ENCODE measurements at places on chromosomes 5 and 9. TPM values are rescaled to one million over a fixed set of nuclear protein-coding genes. Genes with fewer than 3 reads are reported as not detected.

DNA sequence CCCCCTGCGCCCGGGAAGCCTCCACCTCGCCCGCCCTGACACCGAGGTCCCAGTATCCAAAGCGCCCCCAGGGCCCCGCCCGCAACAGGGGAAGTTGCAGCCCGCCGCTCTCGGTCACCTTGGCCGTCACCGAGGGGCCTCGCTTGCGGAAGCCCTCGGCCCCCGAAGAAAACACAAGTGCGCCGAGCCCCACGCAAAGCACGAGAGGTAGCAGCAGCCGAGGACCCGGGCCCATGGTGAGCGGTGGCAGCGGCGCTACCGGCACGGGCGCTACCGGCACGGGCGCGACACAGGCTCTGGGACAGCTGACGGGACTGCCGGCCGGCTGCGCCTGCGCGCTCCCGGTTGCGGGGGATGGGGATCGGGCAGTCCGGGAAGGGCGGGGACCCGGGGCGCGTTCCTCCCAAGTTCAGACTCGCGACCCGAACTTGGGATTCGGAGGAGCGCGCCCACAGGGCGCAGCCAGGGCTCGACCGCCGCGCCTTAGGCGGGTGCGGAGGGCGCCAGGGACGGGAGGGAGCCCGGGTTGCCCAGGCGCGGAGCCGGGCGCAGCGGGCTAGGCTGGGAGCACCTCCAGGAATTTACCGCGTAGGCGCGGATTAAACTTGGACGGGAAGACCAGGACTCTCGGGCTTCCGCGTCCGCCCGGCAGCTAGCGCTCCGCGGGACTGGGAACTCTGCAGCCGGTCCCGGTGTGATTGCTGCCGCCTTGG, at the start of gene PPIC:
PPIC (minus strand) TSS at position 335 of the 713 bp plus-strand sequence; CDS start at position 235, 100 bp downstream.
- peaks cover 51% of the 10 kb centered on the region for H3K4me1 ChIP-seq
- no peaks in the 10 kb centered on the region for H3K36me3 ChIP-seq
- H3K27me3 ChIP-seq = no peaks in the 10 kb centered on the region
- H3K27ac ChIP-seq = peak within 1 kb of the TSS; percentile 95
- peak; percentile 93 for DNase-seq

GRCh38 chr5:10111571-10111970, 138.1 kb downstream of the ATPSCKMT start:
- no peak overlapping the region for H3K4me3 ChIP-seq
- no peaks in the 10 kb centered on the region for H3K27me3 ChIP-seq
- no peaks in the 10 kb centered on the region for H3K4me1 ChIP-seq
- no peak for DNase-seq
- no peak overlapping the region for H3K27ac ChIP-seq

DNA sequence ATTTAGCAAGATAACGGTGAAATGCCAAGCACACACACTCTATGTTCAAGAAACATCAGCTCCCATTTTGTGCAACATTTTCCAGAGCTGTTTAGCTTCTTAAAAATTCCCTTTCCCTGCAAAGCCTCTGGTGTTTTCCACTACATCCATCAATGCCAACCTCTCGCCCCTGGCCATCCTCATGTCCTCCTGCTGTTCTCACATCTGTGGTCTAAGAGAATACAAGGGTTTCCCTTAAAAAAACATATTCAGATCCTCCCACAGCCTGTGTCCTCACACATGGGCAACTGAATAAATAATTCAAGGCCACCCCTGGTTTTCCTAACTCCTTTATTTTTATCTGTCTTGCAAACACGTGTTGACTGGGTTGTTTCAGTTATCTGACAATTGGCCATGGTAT, 70.3 kb downstream of the PAPPA start:
- no peak overlapping the region for H3K27ac ChIP-seq
- no peak overlapping the region for H3K4me3 ChIP-seq
- H3K36me3 ChIP-seq = peaks cover 6% of the 10 kb centered on the region
- H3K27me3 ChIP-seq = no peaks in the 10 kb centered on the region

- DNase-seq = no peak
- no peak overlapping the region for H3K4me3 ChIP-seq
- no peaks in the 10 kb centered on the region for H3K4me1 ChIP-seq
- H3K36me3 ChIP-seq = no peaks in the 10 kb centered on the region
These were observed 180.6 kb downstream of the HSPA4 start for GRCh38 chr5:133232435-133232834.

The HK3 gene
- 4.5 TPM for total RNA-seq

The HMGXB3 gene
- 16.0 TPM for total RNA-seq

The GPX8 gene
- total RNA-seq = 6.2 TPM

DNA sequence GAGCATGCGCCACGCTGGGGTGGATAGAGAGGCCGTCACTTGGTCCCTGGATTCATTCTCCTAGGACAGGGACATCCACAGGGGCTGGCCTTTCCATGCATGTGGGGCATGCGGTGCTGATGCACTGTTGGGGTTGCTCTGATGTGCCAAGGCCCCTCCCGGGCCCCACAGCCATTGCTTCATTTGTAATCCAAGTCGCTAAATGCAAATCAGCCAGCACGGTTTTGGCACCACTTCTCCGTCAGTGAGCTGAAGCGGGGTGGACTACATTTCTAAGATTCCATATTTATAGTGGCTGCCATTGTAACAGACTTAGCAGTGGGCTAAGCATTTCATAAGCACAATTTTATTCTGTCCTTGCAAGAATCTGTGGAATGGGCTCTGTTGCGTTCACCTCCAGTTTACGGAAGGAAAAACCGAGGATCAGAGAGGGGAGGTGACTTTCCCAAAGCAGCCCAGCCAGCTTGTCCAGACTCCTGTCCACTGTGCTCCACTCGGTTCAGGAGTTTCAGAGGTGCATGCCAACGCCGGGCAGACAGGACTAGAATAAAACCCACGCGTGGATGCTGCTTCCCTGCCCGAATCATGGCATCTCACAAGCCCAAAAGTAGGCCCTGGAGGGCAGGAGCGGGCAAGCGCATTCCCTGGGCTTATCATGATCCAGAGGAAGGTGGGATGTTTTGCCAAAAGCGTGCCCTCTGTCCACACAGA, 102.6 kb upstream of the COL5A1 start:
- H3K4me3 ChIP-seq = no peak overlapping the region
- no peaks in the 10 kb centered on the region for H3K4me1 ChIP-seq
- peak overlapping the region; percentile 50 for H3K27ac ChIP-seq
- no peaks in the 10 kb centered on the region for H3K36me3 ChIP-seq

DNA sequence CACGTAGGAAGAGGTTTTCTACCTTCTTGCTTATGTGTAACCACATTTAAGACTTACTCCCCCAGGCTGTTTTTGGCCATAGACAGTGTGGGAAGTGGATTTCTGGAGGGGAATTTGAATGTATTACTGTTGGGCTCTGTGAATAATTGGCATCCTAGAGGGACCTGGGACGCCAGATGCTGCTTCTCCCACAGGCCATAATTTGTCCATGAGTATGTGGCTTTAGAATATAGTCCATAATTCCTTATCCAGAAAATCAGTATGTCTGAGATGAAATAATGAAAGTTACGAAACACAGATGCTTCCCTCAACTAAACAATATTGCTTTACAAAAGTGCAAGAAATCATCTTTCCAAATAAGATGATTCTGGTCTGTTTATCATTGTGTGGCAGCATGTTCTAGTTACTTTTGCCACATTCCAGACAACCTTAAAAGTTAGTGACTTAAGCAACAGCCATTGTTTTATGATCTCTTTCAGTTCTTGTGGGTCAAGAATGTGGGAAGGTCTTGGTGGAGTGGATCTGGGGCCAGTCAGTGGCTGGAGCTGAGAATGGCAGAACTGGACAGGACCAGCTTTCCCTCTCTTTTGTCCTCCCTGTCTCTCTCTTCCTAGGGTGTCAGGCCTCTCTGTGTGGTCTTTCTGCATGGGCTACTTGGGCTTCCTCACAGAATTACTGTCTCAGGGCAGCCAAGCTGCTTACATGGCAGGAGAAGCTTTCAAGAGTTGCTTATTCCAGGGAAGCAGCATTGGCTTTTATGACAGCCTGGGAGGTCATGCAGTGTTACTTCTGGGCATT, 79.4 kb downstream of the FBXL7 start:
- H3K27me3 ChIP-seq = no peaks in the 10 kb centered on the region
- H3K27ac ChIP-seq = no peak overlapping the region
- peaks cover 13% of the 10 kb centered on the region for H3K4me1 ChIP-seq
- no peaks in the 10 kb centered on the region for H3K36me3 ChIP-seq
- H3K4me3 ChIP-seq = no peak overlapping the region

The TNFSF8 gene
- 0.92 TPM for total RNA-seq

- no peaks in the 10 kb centered on the region for H3K36me3 ChIP-seq
- H3K4me1 ChIP-seq = no peaks in the 10 kb centered on the region
- H3K27ac ChIP-seq = no peak overlapping the region
- H3K27me3 ChIP-seq = peaks cover 11% of the 10 kb centered on the region
- no peak for DNase-seq
- no peak overlapping the region for H3K4me3 ChIP-seq
These were observed 904 bp upstream of the BSPRY start for GRCh38 chr9:113348437-113348836.

GRCh38 chr5:160906090-160906489, 54.1 kb upstream of the ATP10B start:
- H3K27ac ChIP-seq = no peak overlapping the region
- DNase-seq = no peak
- H3K36me3 ChIP-seq = no peaks in the 10 kb centered on the region
- no peaks in the 10 kb centered on the region for H3K27me3 ChIP-seq
- no peak overlapping the region for H3K4me3 ChIP-seq

GRCh38 chr9:35960039-35960655, 2.2 kb upstream of the OR2S2 start:
- no peaks in the 10 kb centered on the region for H3K4me1 ChIP-seq
- H3K36me3 ChIP-seq = no peaks in the 10 kb centered on the region
- no peak for DNase-seq
- no peak overlapping the region for H3K4me3 ChIP-seq
- H3K27ac ChIP-seq = no peak overlapping the region
- H3K27me3 ChIP-seq = no peaks in the 10 kb centered on the region

The FBP1 gene
- 1.6 TPM for total RNA-seq

DNA sequence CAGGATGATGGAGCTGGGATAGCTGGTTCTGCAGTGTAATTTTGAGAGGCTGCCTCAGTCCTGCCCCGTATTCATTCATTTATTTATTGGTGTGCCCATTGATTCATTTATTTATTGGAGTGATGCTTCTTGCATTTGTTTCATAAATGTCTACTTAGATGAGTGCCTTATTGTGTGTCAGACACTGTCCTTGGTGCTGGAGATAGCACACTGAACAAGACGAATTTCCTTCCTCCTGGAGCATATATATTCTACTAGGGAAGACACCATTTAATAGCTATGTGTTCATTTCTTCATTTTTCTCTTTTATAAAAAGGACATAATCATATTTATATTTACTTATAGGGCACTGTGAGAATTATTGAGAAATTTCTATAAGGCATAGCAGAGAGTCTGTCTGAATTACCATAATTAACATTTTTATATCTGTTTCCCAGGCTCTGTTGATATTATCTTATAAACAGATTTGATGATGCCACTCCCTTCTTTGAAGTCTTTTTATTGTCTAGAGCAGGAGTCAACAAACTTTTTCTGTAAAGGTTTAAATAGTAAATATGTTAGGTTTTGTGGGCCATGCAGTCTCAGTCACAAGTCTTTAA, 433.9 kb upstream of the ZNF608 start:
- no peak overlapping the region for H3K27ac ChIP-seq
- no peak for DNase-seq
- H3K36me3 ChIP-seq = no peaks in the 10 kb centered on the region

GRCh38 chr9:14937216-14937615, 27.0 kb upstream of the FREM1 start:
- H3K36me3 ChIP-seq = no peaks in the 10 kb centered on the region
- no peak overlapping the region for H3K4me3 ChIP-seq
- no peaks in the 10 kb centered on the region for H3K4me1 ChIP-seq
- no peaks in the 10 kb centered on the region for H3K27me3 ChIP-seq
- no peak overlapping the region for H3K27ac ChIP-seq

The GLRA1 gene
- total RNA-seq = not detected

GRCh38 chr5:8913522-8913921, 632.4 kb downstream of the SEMA5A start:
- no peaks in the 10 kb centered on the region for H3K36me3 ChIP-seq
- H3K4me1 ChIP-seq = no peaks in the 10 kb centered on the region
- no peak overlapping the region for H3K27ac ChIP-seq
- H3K4me3 ChIP-seq = no peak overlapping the region
- DNase-seq = no peak

The RASA1 gene
- 13.5 TPM for total RNA-seq

- no peak for DNase-seq
- no peak overlapping the region for H3K4me3 ChIP-seq
- no peak overlapping the region for H3K27ac ChIP-seq
- no peaks in the 10 kb centered on the region for H3K36me3 ChIP-seq
- no peaks in the 10 kb centered on the region for H3K4me1 ChIP-seq
These were observed 309.6 kb downstream of the EPB41L4A start for GRCh38 chr5:112109331-112110007.

- no peaks in the 10 kb centered on the region for H3K27me3 ChIP-seq
- H3K36me3 ChIP-seq = peaks cover 76% of the 10 kb centered on the region
- H3K4me1 ChIP-seq = no peaks in the 10 kb centered on the region
- no peak for DNase-seq
- no peak overlapping the region for H3K4me3 ChIP-seq
- no peak overlapping the region for H3K27ac ChIP-seq
These were observed 24.2 kb upstream of the MYORG start for GRCh38 chr9:34400686-34401602.

GRCh38 chr5:137061382-137061781, 437.7 kb downstream of the SPOCK1 start:
- no peaks in the 10 kb centered on the region for H3K27me3 ChIP-seq
- no peaks in the 10 kb centered on the region for H3K36me3 ChIP-seq
- H3K4me1 ChIP-seq = no peaks in the 10 kb centered on the region
- H3K4me3 ChIP-seq = no peak overlapping the region

- H3K36me3 ChIP-seq = no peaks in the 10 kb centered on the region
- no peak overlapping the region for H3K27ac ChIP-seq
- DNase-seq = no peak
- H3K27me3 ChIP-seq = no peaks in the 10 kb centered on the region
- H3K4me3 ChIP-seq = no peak overlapping the region
- H3K4me1 ChIP-seq = no peaks in the 10 kb centered on the region
These were observed 23.6 kb downstream of the MARCHF3 start for GRCh38 chr5:127006744-127007143.

- no peak for DNase-seq
- H3K36me3 ChIP-seq = no peaks in the 10 kb centered on the region
- no peak overlapping the region for H3K4me3 ChIP-seq
- H3K27me3 ChIP-seq = no peaks in the 10 kb centered on the region
These were observed 440.5 kb upstream of the ADAMTS16 start for GRCh38 chr5:4699592-4699991.

GRCh38 chr5:136605638-136606037, 240.3 kb upstream of the TRPC7 start:
- no peaks in the 10 kb centered on the region for H3K36me3 ChIP-seq
- DNase-seq = no peak
- no peaks in the 10 kb centered on the region for H3K4me1 ChIP-seq
- H3K4me3 ChIP-seq = no peak overlapping the region

The MAP1B gene
- total RNA-seq = 92.7 TPM

GRCh38 chr5:132849347-132849746, 16.9 kb downstream of the GDF9 start:
- H3K4me1 ChIP-seq = no peaks in the 10 kb centered on the region
- DNase-seq = no peak
- H3K4me3 ChIP-seq = no peak overlapping the region

DNA sequence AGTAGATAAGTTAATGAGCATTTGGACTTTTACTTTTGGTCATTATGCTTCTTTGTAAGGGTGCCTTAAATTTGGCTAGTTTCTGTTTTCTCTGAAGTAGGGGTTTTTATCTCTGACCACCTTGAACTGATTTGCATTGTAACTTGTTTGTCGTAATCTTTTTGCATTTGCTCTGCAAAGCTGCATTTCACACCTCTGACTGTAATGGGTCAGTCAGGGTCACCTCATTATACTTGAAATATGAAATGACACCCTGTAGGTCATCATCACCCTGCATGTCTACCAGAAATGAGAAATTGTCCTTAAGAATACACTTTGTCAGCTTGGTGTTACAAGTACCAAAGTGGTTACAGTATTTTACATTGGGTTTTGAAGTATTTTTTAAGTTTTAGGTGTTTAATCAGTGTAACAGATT, 74.0 kb downstream of the KCNN2 start:
- no peaks in the 10 kb centered on the region for H3K27me3 ChIP-seq
- no peak overlapping the region for H3K4me3 ChIP-seq

The SUSD3 gene
- 0.44 TPM for total RNA-seq

The FAM221B gene
- total RNA-seq = not detected

The TTC33 gene
- total RNA-seq = 14.0 TPM

The GKAP1 gene
- 14.0 TPM for total RNA-seq

All from heart left ventricle (tissue), 16 donors.